ENCODE measurements at places on chromosomes 5 and 9.

DNA sequence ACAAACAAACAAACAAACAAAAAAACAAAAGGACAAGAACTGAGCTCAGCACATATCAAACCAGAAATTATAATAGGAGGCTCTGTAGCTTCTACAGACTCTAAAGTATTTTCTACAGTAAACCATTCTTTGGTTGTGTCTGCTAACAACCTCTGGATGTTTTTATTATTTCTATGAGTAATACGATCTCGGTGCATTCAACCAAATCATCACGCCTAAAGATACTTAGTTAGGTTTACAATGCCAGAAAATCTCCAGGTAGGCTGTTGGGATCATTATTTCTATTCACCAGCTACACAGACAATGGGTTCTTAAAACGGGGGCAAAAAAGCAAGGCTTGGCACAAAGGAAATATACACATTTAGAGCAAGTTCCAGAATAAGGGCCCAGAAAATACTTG, 41.6 kb upstream of the ALDOB start:
- DNase-seq = no peak

- no peak for DNase-seq
These were observed 33.7 kb downstream of the TRIO start for GRCh38 chr5:14176888-14177287.

- DNase-seq = no peak
These were observed 17.9 kb downstream of the ANKH start for GRCh38 chr5:14853685-14854084.

- no peak for DNase-seq
These were observed 67.1 kb downstream of the DAPK1 start for GRCh38 chr9:87564791-87565241.

DNA sequence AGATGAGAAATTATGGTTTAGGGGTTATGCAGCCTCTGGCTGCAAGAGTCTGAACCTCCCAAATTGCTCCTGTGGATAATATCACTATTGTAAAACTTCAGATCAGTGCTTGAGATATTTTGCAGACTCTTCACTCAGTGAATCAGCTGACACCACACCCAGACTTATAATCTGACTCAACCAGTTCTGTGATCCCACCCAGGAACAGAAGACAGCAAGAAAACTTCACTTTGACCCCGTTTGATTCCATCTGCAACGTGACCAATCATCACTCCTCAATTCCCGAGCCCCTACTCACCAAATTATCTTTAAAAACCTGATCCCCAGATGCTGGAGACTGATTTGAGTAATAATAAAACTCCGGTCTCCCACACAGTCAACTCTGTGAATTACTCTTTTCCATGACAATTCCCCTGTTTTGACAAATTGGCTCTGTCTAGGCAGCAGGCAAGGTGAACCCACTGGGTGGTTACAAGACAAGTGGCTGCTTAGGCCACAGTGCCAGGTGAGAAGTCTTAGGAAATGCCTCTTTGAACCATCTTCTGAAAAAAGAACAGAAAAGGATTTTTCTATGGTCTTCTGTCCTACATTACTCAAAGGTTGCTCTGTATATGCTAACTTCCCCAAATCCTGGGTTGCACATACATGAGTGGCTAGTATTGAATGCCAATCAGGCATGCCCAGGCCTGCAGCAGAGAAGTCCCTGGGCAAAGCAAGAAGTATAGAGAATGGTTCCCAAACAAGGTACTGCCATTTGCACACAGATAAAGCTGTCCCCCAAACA, 588.0 kb downstream of the PRELID2 start:
- no peak for DNase-seq

DNA sequence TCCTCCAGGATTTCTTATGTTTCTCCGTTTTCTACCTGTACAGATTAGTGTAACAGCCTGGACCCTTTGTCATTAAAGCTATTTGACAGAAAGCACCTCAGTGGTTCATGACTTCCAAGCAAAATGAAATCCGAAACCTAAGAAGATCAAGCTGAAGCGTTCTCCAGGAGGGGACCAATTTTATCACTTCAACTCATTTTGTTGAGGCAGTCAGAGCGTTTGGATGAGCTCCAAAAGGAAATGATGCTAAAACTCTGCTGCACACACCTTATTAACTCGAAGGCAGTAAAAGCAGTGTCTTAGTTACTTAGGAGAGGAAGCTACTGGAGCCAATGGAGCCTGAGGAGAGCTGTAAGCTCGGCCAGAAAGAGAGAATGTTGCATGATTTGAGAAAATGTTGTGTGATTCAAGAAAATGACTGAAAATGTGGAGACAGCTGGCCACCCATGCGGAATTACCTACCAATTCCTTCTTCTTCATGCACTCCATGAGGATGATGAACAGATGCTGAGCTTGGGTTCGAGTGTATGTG, 346.7 kb upstream of the KLF9 start:
- no peak for DNase-seq

DNA sequence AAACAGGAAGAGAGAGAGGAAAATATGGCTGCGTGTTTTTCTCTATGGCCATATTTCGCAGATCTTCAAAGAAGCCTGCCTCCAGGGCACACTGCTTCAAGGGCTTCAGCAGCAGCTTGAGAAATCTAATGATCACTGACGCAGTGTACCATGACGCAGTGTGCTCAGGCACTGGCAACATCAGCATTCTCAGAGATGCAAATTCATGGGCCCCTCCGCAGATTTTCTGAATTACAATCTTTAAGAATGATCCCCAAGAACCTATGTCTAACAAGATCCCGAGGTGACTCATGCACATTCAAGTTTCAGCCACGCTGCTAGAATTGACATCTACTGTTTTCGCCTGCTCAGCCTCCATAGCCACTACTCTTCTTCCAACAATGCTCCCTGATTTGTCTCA, 143.9 kb upstream of the ZNF366 start:
- no peak for DNase-seq

- no peak for DNase-seq
These were observed 14.1 kb downstream of the MARCHF6 start for GRCh38 chr5:10367579-10367978.

- no peak for DNase-seq
These were observed 65.1 kb upstream of the CACNA1B start for GRCh38 chr9:137812356-137813023.
